ENCODE measurements at places on chromosomes 11 and 22. TPM values are rescaled to one million over a fixed set of nuclear protein-coding genes. Genes with fewer than 3 reads are reported as not detected.
A peak's percentile ranks its signal among the peaks of the same experiment; 100 is the strongest.

- no peak for DNase-seq
Observed at GRCh38 chr11:114079511-114080065, 20.1 kb downstream of the ZBTB16 start.

- no peak for DNase-seq
Observed at GRCh38 chr11:75269367-75269660, 28.7 kb downstream of the TPBGL start.

DNA sequence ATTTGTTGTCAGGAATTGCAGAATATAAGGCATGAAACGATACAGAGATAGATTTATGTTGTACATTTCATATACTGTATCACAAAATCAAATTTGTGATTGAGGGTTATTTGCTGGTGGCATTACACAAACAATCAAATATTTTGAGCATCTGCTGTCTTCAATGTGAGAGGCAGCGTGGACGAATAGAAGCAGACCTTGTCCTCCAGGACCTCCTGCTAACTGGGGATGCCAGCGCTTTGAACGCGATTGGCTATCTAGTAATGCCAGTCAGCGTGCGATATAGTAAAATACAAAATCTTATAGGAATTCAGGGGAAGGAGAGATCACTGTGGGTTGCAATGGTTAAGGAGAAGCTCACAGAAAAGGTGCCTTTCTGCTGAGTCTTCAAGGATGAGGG lies 631 bp upstream of the SNX19 start:
- DNase-seq = peak; percentile 21

DNA sequence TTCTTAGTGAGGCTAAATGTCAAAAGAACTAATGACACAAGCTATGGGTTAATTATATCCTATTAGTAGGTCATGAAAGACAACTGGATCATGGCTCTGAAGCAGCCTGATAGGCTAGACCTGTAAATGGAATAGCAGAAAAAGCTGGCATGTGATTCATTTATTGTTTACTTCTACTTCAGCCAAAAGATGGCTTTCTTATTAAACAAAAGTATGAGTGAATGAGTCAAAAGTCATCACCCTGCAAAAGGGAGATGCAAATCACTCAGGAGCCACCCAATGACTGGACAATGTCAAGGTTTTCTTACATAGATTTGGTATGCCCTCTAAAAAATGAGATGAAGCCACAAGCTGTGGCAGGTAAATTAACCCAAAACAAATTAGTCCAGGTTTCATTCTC lies 138.0 kb downstream of the TRPC6 start:
- DNase-seq = no peak

DNA sequence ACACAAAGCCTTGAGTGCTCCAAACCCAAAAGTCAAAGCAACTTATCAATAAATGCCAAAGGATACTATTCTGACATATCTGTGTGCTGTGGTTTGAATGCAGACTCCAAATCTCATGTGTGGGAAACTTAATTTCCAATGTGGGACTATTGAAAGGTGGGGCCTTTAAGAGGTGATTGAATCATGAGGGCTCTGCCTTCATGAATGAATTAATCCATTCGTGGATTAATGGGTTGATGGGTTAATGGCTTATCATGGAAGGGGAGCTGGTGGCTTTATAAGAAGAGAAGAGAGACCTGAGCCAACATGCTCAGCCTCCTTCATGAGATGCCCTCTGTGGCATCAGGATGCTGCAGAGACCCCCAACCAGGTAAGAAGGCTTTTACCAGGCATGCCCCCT lies 16.8 kb upstream of the ZNF280A start:
- no peak for DNase-seq

DNA sequence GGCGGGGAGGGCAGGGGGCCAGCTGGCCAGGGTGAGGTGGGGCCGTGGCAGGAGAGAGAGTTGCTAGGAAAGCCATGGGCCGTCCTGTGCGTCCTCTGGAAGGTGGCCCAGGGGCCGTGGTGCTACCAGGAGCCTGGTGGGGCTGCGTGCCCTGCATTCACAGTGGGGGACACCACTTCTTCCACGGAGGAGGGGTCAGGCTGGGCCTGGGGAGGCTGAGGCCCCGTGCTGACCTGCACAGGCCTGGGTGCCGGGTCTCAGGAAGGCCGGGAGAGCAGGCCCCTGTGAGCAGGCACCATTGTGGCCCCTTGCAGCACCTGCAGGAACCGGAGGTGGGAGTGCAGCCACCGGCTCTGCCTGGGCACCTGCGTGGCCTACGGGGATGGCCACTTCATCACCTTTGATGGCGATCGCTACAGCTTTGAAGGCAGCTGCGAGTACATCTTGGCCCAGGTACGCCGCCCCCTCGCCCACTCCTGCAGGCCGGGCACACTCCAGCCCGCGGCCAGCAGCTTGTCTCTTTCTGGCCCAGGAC lies 12.0 kb downstream of the MUC5B start:
- DNase-seq = no peak

GRCh38 chr11:5137014-5137413 lies 1.1 kb downstream of the OR52A5 start:
- DNase-seq = no peak

The SCN3B gene
- total RNA-seq = 2.0 TPM
